ENCODE measurements at places on chromosomes 3 and 15.

DNA sequence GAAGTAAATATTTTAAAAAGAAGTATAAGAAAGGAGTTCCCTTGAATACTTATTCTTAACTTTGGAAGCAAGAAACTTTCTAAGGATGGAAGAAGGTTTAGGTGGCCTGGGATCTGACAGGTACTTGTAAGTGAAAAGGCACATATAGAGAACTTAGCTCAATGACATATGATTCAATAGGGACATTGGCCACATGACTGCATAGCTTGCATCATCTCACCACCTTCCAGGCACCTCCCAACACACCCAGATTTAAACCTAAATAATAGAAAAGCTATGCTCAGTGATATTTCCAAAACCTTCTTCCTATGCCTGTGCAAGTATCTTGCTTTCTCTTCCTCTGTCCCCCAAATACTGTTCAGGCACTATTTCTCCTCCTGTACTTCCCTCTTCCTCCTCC, 4.7 kb upstream of the P2RY1 start:
- DNase-seq: no peak

DNA sequence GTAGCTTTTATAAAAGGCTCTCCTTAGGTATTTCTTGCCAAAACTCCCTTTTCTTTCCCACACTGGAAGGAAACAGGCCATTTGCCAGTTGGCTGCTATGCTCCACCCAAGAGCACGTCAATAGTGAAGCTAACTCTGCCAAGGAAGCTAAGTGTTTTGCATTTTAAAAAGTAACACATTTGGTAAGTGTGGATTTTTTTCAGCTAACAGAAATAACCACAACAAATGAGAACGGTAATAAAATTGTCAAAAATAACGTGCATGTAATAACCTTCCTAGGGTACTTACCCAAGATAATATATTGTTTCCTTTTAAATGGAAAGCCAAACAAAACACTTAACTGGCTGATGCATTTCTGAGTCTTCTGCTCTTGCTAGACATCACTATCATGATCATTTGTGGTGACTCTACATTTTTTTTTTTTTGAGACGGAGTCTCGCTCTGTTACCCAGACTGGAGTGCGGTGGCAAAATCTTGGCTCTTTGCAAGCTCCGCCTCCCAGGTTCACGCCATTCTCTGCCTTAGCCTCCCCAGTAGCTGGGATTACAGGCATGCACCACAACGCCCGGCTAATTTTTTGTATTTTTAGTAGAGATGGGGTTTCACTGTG, 4.6 kb downstream of the DPP8 start:
- no peak for DNase-seq

DNA sequence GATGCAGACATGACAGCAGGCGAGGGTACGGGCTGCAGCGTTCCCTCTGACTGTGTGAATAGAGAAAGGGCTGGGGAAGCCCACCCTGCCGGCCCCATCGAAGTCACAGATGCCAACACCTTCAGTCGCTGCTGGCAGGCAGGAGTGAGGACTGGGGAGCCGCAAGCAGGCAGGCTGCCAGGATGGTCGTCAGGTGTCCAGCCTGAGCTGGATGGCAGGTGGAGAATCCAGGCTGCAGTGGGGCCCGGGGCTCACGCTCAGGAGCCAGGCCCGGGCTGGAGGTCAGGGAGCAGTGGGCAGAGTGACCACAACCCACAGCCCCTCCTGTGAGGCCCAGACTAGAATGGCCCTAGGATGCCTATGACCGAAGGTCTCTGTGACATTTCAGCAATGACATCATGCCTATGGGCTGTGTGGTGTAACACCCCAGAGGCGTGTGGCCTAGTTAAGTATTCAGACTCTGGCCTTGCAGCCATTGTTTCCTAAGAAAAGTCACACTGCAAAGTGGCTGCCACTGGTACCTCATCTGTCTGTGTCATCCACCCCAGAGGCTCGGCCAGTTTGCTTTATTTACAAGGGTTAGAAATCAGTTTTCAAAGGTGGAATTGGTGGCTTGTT, 15.7 kb downstream of the PRR23E start:
- DNase-seq: no peak

GRCh38 chr15:98063871-98064270, 103.4 kb downstream of the ARRDC4 start:
- DNase-seq: no peak

DNA sequence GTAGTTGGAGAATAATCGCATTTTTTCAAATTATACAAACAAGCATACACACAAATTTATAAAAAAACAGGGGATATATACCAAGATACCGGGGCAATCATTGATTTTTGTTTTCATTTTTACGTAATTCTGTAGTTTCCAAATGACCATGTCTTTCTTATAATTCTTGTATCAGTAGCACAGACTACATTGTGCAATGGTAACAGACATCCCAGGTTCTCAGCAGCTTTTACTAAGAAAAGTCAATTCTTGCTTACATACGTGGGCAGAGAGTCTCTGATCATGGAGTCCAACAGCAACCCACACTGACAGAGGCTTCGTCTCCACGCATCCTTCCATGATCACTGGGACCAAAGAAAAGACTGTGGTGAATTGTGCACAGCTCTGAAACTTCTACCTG, 441.3 kb downstream of the TBL1XR1 start:
- no peak for DNase-seq

- no peak for DNase-seq
Measured at GRCh38 chr3:52480768-52481715, 14.1 kb upstream of the STAB1 start.

DNA sequence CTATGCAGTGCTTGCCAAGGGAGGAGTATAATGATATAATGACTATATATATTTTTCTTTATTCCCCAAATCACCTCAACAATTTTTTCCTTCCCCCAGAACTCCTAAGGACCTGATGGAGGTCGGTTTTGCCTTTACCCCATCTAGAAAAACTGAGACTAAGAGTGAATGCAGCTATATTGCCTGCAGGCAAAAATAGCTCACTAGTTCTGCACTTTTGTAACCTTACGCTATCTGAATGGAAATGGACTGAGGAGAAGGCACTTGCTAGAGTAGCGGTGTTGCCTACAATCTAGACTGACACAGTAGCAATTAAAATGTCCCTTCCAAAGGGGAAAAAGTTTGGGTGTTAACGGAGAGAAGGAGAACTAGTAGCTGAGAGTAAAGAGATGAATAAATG, 379.5 kb upstream of the SEMA6D start:
- DNase-seq: peak; percentile 53

DNA sequence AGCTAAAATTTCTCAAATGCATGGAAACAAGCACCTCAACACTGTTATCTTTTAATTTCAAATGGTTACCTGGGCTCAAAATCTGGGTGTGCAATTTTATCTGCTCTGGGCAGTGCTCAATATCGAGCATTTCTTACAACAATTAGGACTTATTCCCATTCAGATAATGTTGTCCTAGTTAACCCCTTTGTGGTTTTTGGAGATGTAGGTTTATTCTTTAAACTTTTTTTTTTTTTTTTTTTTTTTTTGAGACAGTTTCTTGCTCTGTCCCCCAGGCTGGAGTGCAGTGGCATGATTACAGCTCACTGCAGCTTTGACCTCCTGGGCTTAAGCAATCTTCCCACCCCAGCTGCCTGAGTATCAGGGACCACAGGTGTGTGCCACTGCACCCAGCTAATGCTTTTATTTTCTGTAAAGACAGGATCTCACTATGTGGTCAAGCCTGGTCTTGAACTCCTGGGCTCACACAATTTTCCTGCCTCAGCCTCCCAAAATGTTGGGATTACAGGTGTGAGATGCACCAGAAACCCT, 4.4 kb upstream of the ATP2C1 start:
- no peak for DNase-seq

- DNase-seq: no peak
Measured at GRCh38 chr3:2166552-2166951, 67.9 kb downstream of the CNTN4 start.

- DNase-seq: no peak
Measured at GRCh38 chr3:70040386-70040785, 40.9 kb downstream of the SAMMSON start.

GRCh38 chr3:140822401-140823047, 119.1 kb upstream of the SLC25A36 start:
- DNase-seq: no peak

GRCh38 chr15:22966321-22967083, 13.7 kb downstream of the CYFIP1 start:
- no peak for DNase-seq

DNA sequence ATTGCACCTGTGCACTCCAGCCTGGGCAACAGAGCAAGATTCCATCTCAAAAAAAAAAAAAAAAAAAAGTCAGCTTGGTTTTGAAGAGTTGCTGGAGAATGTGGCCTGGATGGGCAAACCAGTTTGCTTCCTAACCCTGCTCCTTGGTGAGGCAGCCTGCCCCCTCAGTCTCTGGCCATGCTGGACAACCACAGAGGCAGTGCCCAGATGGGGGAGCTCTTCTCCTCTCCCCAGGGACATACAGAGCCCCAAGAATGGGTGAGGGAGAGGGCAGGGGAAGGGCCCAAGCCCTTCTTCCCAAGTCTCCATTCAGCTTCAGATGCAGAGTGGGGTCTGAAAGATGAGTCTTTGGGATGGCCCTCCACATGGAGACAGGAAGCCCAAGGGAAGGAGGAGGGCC, 27.9 kb downstream of the CD276 start:
- DNase-seq: no peak

DNA sequence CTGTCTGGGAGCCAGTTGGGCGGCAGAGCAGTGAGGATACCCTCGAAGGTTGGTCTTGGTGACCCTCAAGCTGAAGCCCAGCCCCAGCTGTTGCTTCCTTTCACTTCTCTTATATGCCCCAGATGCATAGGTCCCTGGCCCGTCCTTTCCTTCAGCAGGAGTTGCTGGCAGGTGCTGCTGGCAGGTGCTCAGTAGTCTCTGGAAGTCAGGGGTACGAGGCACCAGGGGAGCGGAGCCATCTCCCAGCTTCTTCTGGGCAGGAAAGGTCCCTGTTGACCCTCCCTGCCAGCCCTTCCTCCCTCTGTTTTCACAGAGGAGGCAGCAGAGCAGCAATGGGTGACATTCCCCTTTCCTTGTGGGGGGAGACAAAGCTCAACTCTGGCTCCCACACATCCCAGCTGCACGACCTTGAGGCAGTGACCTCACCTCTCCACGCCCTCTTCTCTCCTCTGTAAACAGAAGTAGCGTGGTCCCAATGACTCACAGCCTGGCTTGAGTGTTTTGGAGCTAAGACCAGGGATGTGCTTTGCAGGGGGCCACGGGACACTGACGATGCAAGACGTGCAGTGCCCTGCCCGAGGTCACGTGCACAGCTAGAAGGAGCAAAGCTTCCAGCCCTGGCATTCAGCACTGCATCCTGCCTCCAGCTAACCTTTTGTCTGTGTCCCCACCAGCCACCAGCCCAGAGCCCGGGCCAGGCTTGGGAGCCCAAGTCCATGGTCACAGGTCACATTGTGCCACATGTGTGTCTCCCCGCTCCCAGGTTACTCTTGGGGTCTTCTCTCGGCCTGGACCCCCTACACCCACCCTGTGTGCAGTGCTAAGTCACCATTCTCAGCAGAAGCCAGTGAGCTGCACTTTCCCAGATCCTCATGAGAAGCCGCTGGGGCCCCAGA, 49.7 kb downstream of the SLC6A6 start:
- DNase-seq: no peak

DNA sequence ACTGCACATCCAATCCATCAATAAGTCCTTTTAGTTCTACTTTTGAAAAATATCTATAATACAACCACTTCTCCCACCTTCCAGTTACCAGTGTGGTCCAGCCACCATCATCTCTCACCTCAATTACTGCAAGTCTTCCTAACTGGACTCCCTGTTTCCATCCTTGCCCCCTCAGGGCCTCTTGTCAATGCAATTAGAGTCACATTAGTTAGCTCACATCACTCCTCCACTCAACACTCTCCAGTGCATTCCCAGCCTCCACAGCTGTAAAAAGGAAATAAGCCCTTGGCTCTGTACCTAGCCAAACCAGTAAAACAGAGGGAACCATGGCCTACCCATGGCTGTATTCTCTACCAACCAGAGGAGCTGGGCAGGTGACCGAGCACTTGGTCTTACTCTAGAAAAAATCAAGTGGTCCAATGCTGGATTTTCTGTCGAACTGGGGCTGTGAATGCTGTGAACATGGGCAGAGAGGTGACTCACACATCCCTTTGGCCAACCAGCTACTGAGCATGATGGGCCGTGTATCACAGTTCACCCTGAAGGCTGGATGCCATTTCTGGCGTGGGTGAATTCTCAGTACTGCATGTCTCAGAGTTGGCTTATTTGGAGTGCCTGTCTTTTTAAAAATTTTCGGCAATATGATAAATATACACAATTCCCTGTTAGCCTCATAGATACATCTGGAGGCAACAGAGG, 62.5 kb upstream of the C15orf61 start:
- DNase-seq: no peak

- DNase-seq: no peak
Measured at GRCh38 chr15:73637527-73637926, 4.3 kb upstream of the NPTN start.

GRCh38 chr15:68987676-68988075, 26.8 kb upstream of the NOX5 start:
- DNase-seq: no peak

DNA sequence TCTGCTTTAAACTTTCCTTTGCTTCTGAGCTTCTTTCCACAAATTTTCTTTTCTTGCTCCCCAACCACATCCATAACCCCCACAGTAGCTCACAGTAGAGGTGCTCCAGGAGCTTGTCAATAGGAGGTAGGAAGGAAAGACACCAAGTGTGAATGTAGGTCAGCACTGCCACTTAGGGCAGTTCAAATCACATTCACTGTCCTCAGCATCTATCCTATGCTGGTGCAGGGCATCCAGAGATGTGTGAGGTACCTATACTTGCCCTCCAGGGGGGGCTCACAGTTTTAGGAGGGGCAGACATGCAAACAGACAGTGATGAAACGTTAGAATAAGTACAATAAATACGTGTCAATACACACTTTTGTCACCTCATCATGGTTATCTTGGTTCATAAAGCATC, 1.5 kb upstream of the SPSB4 start:
- DNase-seq: no peak

- no peak for DNase-seq
Measured at GRCh38 chr3:54122324-54123002, at the start of gene CACNA2D3. TSS of gene CACNA2D3 (plus strand) at chr3:54122552.

DNA sequence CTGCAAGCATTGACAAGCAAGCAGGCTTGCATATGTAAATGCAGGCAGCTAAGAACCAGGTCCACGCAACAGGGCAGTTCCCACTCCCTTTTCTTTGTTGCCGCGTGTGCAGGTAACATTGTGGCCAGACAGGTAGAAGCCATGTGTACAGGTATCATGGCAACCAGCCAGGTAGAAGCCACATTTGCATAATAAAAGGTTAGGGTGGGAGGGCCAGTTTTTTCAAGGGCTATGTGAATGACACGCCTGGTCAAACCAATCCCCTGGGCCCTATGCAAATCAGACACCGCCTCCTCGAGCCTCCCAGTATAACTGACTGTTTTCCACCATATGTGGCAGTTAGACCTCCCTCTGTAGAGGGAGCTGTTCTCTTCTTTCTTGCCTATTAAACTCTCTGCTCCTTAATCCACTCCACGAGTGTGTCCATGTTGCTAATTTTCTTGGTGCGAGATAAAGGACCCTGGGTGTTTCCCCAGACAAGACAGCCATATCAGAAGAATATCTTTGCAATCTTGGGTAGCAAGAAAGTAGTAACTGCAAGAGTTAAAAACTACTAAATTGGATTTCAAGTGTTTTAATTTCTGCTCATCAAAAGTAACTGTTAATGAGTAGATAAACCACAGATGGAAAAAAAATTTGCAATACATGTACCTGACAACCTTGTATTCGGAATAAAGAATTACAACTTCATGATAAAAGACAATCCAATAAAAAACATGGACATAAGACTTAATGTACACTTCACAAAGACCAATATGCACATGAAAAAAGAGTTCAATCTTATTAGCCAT, 21.8 kb downstream of the PCOLCE2 start:
- no peak for DNase-seq

- no peak for DNase-seq
Measured at GRCh38 chr3:69250014-69250413, 127.6 kb upstream of the LMOD3 start.
